GM03348 (cell line): ENCODE measurements at places on chromosomes 5 and 9.

GRCh38 chr9:77707383-77708063, 59.4 kb upstream of the GNA14 start:
- peak; percentile 88 for DNase-seq

GRCh38 chr5:151903243-151903653, 21.4 kb downstream of the GLRA1 start:
- DNase-seq: no peak

DNA sequence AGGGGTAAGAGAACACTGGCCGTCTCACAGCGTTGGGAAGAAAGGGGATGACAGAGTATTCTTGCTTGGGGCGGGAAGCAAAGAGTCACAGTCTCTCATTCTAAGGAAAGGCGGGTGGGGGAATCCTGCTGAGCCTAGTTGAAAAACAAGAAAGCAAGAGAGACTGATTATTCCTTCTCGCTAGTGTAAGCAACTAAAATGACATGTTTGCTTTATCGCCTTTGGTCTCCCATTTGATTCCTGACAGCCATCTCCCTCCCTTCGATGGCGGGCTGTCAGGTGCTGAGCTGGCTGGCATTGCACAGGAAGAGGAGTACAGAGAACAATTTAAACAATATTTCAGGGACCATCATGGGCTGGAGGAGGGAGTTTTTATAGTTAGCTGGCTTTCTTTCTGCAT, 331.3 kb downstream of the ASTN2 start:
- no peak for DNase-seq

GRCh38 chr5:83222906-83223305, 145.6 kb downstream of the XRCC4 start:
- no peak for DNase-seq

- DNase-seq: no peak
Observed at GRCh38 chr5:54194318-54194717, 116.1 kb downstream of the ARL15 start.

- DNase-seq: peak; percentile 48
Observed at GRCh38 chr9:79471580-79472543, 99.9 kb upstream of the TLE4 start.

GRCh38 chr5:132176987-132177386, 50.7 kb downstream of the P4HA2 start:
- no peak for DNase-seq
